ENCODE measurements at places on chromosomes 4 and X.

- peak; percentile 11 for DNase-seq
Observed at GRCh38 chrX:120380699-120381098, 18.8 kb downstream of the ATP1B4 start.

DNA sequence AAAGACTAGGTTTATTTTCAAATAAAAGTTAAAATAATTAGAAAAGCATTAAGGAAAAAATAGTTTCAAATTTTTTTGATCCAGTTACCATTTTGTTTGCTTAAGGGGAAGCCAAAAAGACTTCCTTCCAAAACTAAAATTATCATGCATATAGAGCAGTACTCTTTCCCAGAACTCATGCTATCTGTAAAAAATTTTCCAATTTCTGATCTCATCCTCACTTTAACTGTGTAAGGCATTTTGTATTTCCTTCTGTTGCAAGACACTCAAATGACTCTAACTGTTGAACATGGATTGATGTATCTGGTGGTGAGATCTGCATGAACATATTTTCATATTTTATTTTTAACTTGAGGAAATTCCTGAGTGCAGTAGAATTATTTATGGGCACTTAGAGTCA lies 150.1 kb downstream of the ADAM29 start:
- no peak for DNase-seq

DNA sequence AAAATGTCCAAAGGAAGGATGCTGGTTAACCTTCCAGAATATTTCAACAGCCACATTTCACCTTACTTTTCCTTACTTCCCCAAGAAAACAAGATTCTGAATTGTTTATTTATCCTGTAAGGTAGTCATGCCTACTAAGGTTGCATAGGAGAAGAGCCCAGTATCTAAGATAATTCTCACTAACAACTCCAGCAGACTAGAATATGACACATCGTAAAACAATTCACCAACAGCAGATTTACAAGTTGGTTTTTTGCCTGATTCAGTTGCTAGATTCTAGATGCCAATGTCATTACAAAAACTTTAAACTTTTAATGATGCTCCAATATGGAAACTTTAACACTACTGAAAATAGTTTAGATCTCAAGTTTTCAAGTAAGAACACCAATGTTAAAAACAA lies 176.4 kb downstream of the IL13RA2 start:
- DNase-seq, result no peak

DNA sequence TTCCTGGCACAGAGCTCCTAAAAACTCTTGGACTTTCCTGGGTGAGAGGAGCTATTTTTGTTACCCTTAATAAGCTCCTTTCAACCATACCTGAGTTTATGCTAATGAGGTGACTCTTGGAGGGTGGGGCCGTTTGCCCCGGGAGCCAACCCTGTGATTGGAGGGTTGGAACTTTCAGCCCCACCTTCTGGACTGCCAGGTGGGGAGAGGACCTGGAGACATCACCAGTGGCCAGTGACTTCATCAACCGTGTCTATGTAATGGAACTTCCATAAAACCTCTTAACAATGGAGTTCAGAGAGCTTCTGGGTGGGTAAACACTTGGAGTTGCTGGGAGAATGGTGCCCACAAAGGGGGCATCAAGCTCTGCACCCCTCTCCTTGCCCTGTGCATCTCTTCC lies 17.9 kb upstream of the ENPP6 start:
- DNase-seq, result no peak

GRCh38 chr4:8732092-8732491 lies 139.5 kb downstream of the CPZ start:
- no peak for DNase-seq

- no peak for DNase-seq
Observed at GRCh38 chr4:86974551-86974994, 39.8 kb downstream of the AFF1 start.
